ENCODE measurements at places on chromosomes 11 and 22. TPM values are rescaled to one million over a fixed set of nuclear protein-coding genes. Genes with fewer than 3 reads are reported as not detected.

Gene CCDC90B
- total RNA-seq = 61.8 TPM

Gene OR5B21
- total RNA-seq = not detected

Gene JAML
- total RNA-seq = not detected

Gene ZNF70
- total RNA-seq = 3.1 TPM

GRCh38 chr11:80240245-80240644, 799.4 kb upstream of the TENM4 start:
- no peak for DNase-seq

DNA sequence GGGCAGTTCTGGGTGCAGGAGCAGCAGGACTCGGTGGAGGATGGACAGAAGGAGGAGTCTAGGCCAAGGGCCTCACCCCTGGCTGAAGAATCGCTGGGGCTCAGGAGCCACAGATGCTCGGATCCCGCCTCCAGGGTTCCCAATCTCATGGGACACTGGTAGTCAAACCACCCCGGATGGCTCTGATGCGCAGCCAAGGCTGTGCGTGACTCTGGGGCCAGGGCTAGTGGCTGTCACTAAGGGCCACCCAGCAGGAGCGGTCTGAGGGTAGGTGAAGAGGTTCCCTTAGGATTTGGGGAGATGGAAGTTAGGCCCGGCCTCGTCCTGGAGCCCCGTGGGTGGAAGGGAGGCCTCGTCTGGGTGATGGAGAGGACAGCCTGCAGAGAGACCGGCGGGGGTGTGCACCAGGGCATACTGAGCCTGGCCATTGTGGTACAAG, 300.6 kb downstream of the TBC1D22A start:
- DNase-seq = no peak

GRCh38 chr22:37148742-37149665, 712 bp downstream of the IL2RB start:
- DNase-seq = no peak

- peak; percentile 64 for DNase-seq
Observed at GRCh38 chr11:69718147-69718546, 14.3 kb upstream of the FGF19 start.

DNA sequence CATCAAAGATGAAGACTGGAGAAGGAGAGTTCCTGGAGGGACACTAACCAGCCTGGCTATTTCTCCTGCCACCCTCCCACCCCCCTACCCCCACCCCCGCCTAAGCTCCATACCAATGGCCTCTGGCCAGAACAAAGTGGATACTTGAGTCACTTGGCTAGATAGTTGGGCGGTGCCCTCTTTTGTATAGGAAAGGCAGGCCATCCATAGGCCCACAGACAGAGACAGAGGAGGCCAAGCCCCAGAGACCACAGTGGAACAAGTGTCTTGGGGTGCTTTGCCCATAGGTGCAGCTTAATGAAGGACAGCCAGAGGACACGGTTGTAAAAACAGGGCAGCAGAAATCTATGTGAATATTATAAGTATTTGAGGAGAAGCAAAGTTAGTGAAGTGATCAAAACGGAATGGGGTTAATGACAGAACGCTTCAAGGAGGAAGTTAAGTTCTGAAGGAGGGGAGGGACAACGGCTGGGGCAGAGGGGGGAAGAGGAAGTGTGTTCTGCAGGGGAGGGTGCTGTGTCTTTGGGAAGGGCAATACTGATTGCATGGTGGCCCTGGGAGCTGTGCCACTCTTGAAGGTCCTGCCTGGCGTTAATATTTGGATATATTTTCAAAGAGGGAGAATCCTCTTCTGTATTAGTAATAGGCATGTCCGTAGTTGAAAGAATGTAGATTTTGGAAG, 32.7 kb downstream of the FLI1 start:
- DNase-seq = no peak

DNA sequence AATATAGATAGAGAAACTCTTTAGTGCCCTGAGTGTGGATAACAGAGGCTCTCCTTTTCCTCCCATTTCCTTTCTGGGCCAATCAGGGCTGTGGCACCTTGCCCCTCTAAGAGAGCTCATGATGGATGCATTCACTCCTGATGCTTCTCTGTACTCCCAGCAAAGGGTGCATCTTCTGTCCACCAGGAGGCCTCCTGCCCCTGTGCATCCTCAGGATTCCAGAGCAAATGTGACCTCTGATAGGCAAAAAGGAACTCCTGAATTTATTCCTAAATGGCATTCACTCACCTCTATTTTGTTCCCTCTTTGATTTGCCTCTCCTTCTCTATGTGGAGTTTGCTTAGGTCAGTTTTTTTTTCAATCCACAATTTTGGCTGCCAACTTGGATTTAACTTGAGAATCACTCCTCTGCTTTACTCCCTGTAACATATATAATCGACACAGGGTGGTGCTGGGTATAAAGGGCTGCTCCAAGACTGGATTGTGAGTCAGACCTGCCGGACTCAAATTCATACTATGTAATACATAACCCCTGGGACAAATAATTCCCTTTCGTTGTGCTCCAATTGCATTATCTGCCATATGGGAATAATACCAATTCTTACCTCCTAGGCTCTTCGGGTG, 1.1 kb upstream of the MRGPRX4 start:
- peak; percentile 21 for DNase-seq

DNA sequence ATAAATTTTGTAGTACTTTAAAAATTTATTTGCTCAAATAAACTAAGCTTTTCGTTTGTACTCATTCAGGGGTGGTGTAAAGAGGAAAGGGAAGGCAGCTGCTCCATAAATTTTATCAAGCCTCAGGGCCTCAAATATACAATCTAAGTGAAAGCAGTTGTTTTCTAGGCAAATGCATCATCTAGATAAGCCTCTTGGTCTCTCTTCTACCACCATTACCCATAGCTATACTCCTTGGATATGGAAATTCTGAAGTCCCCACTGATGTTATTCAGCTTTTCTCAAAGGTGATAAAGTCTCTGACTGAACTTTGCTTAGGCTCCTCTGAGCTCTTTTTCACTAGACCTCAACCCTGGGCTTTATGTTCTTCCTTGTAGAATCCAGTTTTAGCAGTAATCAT, 1313.1 kb downstream of the JRKL start:
- DNase-seq = no peak

DNA sequence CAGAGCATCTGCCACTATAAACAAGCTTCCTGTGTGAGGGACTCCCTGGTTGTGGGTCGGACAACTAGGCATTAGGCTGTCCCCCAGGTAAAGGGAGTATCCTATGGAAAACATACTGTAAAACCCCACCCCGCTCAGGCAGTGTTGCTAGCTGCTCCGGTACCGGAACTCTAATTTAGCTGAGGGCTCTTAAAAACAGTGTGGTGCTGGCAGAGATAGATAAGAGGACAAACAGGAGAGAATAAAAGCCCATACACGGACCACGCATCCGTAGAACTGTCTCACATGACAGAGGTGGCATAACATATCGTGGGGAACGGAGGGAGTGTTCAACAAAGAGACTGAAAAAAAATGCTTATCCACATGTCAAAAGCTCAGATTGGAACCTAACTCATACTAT, 3.4 kb upstream of the MOGAT2 start:
- no peak for DNase-seq

GRCh38 chr11:47433157-47433556, 6.9 kb upstream of the PSMC3 start:
- DNase-seq = no peak

DNA sequence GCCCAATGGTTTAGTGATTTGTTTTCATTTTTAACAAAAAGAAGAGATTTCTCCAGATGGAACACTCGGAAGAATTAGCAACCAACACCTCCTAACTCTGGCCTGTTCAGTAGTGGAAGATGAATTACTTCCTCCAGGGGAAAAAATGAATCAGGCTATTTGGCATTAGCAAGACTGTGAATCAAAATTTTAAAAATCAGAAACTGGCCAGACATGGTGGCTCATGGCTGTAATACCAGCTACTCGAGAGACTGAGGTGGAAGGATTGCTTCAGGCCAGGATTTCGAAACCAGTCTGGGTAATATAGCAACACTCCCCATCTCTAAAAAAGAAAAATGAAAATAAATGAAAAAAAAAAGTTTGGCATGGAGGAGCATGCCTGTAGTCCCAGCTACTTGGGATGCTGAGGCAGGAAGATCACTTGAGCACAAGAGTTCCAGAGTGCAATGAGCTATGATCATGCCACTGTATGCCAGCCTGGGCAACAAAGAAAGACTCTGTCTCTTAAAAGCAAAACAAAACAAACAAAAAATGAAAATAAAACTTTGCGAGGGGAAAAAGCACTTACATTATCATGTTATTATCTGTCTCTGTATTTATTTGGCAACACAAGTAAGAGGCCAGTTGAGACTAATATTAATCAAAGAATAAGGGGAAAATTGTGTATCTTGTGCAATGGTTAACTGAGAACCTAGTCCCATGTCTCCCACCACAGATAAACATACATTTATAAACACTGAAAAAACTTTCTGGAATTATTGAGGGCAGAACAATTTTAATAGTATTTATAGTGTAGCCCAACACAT, 796.3 kb upstream of the ANO3 start:
- DNase-seq = no peak

- peak; percentile 34 for DNase-seq
Observed at GRCh38 chr22:38572065-38572464, 2.1 kb upstream of the DMC1 start.
